ENCODE measurements at places on chromosomes 3 and 15.

DNA sequence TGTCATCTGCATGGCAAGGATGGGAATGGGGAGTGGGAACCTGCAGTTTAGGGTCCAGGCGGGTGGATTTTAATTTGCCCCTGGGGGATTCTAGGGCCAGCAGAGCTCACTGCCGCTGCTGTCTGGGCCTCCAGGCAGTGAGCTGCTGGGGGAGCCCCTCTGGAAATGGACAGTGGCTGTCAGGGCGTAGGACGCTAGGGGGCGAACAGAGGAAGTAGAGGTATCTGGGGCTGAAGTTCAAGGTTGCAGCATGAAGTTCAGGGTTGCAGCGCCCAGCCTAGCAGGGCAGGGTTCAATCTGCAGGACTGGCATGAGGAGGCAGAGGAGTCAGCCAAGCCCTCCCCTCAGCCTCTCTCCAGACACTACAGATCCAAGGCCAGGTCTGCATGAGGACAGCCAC, 49.5 kb downstream of the APBA2 start:
- no peak for DNase-seq

- no peak for DNase-seq
Observed at GRCh38 chr3:180571831-180572598, 29.9 kb upstream of the TTC14 start.

GRCh38 chr15:38698254-38698653, 133.6 kb upstream of the RASGRP1 start:
- DNase-seq = no peak

GRCh38 chr3:59101231-59101736, 51.5 kb upstream of the CFAP20DC start:
- no peak for DNase-seq

- DNase-seq = no peak
Observed at GRCh38 chr3:102141928-102142239, 292.6 kb downstream of the NFKBIZ start.

DNA sequence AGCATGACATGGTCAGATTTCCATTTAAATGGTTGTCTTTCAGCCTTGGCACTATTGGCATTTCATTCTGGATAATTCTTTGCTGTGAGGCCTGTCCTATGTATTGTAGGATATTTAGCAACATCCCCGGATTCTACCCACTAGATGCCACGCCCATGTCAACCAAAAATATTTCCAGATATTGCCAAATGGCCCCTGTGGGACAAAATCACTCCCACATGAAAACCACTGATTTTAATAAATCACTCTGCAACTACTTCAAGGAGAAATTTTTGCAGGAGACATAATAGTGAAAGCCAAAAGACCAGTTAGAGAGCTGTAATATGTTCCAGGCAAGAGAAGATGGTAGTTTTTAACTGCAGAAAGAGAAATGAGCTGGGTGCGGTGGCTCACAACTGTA, 55.9 kb upstream of the RARB start:
- DNase-seq = no peak

GRCh38 chr15:101479851-101480612, 9.5 kb downstream of the PCSK6 start:
- DNase-seq = no peak

GRCh38 chr3:10277115-10277625, 15.6 kb downstream of the GHRL start:
- no peak for DNase-seq

DNA sequence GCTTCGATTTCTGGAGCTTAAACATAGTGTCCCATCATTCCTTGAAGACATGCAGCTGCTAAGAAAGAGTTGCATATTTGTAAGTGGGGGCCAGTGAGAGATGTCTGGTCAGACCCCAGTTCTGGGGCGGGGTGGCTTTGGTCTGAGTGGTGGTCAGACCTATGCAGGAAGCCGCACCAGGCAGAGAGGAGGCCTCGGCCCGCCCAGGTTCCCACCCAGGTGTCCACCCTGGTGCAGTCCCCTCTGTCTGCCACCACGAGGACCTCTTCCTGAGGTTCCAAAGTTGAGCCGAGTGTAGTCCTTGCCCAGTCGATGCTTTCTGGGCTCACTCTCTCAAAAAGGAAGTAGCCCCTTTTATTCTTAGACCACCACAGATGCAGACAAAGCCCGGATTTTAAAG, 122.6 kb upstream of the DLG1 start:
- DNase-seq = no peak

- DNase-seq = no peak
Observed at GRCh38 chr3:133125171-133125570, 87.0 kb downstream of the TMEM108 start.

DNA sequence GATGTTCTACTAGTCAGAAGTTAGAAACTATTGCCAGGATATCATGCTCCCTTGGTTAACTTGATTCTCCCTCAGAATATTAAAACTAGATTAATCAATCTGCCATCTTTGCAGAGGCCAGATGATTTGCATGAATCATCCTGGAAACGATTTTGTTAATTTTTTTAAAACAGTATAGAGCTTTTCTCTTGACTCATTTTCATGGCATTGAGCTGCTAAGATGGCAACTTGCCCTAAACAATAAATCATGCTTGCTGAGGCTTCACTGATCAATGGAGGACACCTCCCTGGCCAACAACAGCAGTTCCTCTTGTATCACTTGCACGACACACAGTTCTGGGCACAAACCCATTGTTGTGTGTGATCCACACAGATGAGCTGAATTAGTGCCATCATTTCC, 109.1 kb downstream of the COL6A6 start:
- DNase-seq = no peak

DNA sequence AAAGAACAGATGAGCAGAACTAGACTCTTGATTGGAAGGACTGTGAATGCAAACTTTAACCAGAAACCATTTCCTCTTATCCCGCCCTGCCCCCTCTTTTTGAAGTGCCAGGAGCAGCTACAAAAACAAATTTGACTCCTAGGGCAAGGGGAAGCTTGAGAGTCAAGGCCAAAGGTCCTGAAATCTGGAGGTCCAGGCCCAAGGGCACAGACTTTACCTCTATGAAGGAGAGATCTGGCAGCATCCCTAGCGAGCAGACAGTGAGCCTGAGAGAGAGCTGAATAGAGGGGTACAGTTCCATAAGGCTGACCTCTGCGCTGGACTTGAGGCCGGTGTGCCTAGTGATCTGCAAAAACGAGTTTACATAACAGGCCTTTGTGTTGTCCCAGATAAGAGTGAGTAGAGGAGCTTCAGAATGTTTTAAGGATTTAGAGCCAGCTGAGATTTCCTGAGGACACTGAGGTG, 5.1 kb downstream of the RAB43 start:
- no peak for DNase-seq

DNA sequence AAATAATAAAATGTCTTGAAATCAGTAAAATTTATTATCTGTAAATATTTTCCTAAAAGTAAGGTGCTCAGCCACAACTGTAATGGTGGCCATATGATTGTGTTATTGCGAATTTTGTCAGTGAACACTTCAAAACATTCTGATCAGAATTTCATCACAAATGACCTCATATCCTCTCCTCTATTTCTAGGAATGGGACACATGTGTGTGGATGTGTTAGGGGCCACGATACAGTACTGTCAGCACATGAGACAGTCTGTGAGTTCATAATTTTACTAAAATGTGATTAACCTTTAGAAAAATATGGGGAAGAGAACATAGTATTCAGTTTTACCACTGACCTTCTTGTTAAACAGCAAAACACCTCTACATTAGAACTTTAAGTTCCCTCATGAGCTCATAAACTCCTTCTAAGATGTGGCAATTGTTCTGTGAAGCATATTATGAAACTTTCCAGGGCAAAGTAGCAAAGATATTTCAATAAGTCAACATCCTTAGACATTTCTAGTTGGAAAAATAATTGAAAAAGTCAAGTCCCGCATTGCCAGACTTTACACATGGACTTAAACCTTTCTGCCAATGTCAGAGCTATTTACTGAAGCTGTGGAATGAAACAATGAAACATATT, 158.2 kb upstream of the ABI3BP start:
- DNase-seq = no peak

- no peak for DNase-seq
Observed at GRCh38 chr3:11305509-11305908, 33.3 kb downstream of the ATG7 start.

GRCh38 chr15:67850994-67851571, 11.2 kb upstream of the RNU6-1 start:
- no peak for DNase-seq

GRCh38 chr3:142337994-142338393, 109.8 kb downstream of the XRN1 start:
- no peak for DNase-seq

- DNase-seq = no peak
Observed at GRCh38 chr15:38685686-38686339, 121.2 kb upstream of the RASGRP1 start.

GRCh38 chr3:182111967-182112366, 400.2 kb downstream of the SOX2 start:
- DNase-seq = no peak

Measured in stimulated activated CD4-positive, alpha-beta T cell treated with anti-CD3 and anti-CD28 coated beads, Interleukin-2, amount 100 ng/mL, for 4 hours (primary cell).